NCI-H748 treated with DMSO at 0.1 percent for 48 hours (cell line): ENCODE measurements at places on chromosomes 1 and 21.

DNA sequence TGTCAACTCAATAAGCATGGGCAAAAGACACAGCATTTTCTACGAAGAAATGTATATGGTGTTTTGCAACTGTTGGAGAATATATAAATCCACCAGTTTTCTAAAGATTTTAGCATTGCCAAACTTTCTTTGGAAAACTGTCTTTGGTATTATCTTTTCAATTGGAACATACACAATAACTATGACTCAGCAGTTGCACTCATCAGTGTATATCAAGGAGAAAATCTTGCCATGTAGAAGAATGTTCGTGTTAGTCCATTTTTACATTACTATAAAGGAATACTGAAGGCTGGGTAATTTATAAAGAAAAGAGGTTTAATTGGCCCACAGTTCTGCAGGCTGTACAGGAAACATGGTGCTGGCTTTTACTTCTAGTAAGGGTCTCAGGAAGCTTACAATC, 41.1 kb downstream of the PRKAA2 start:
- no peak for DNase-seq

DNA sequence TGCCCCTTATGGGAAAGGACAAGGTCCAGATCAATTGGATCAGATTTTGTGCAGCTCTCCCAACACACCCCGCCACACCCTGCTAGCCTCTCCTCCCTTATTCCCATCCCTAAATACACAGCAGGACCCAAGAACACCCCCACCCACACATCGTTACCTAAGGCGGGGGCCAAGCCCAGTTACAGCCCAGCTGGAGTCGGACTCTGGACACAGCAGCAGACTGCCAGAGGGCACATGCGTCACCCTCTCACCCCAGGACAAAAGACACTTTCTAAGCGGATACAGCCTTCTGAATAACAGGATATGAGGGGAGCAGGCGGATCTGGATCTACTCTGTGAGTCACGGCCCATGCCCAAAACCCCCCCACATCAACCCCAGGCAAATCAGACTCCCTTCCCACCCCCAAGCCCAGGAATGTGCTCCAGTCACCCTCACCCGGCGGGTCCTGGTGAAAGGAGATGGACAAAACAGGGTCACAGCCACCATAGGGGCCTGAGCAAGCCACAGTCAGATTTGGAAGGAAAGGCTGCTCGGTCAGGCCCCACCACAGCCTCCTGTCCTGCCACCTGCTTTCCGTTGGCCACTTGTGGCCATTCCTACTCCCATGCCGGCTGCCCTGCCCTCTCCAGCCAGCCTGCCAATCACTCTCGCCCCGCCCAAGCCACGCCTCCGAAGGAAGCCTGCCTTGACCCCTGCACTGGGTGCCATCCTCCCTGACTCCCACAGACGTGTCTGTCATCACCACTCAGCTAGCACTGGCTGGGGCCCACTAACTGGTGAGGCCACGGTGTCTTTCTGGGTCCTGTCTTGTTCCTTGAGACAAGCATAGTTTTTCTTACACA, 4.0 kb downstream of the S100A16 start:
- DNase-seq, result no peak

DNA sequence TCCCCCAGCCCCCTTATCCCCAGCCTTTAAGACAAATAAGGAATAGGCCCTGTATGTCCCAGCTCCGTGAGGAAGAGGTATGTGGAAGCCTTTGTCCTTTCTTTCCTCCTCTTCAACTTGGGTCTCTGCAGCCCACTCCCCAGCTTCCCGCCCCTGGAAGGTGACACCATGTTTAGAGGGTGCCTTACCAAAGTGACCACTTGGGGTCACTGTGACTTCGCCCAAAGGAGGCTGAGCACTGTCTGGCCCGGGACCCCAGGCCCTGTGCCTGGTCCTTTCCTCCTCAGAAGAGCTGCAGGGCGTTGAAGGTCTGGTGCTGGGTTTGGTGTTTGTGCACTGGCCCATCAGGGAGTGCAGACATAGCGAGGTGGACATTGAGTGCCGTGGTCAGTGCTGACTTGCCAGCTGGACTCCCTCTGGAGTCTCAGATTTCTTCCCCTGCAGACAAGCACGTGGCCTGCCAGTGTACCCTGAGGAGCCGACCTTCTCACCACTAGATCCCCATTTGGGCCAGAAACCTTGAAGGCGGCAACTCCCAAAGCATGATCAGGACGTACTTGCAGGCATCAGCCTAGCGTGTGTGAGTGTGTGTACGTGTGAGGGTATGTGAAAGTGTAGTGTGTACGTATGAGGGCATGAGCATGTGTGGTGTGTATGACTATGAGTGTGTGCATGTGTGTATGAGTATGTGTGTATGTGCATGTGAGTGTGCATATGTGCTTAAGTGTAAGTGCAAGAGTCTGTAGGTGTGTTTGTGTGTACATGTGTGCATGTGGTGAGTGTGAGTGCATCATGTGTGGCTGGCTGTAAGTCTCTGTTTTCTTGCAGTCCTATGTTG, 181.4 kb upstream of the KIAA0040 start:
- DNase-seq, result no peak

- DNase-seq, result no peak
These were observed 16.2 kb upstream of the MNDA start for GRCh38 chr1:158814970-158815369.

GRCh38 chr1:79524126-79524525, 517.6 kb upstream of the ADGRL4 start:
- no peak for DNase-seq

- no peak for DNase-seq
These were observed 32.0 kb upstream of the BATF3 start for GRCh38 chr1:212731630-212732029.

GRCh38 chr1:62271948-62272728, 47.1 kb downstream of the KANK4 start:
- no peak for DNase-seq

DNA sequence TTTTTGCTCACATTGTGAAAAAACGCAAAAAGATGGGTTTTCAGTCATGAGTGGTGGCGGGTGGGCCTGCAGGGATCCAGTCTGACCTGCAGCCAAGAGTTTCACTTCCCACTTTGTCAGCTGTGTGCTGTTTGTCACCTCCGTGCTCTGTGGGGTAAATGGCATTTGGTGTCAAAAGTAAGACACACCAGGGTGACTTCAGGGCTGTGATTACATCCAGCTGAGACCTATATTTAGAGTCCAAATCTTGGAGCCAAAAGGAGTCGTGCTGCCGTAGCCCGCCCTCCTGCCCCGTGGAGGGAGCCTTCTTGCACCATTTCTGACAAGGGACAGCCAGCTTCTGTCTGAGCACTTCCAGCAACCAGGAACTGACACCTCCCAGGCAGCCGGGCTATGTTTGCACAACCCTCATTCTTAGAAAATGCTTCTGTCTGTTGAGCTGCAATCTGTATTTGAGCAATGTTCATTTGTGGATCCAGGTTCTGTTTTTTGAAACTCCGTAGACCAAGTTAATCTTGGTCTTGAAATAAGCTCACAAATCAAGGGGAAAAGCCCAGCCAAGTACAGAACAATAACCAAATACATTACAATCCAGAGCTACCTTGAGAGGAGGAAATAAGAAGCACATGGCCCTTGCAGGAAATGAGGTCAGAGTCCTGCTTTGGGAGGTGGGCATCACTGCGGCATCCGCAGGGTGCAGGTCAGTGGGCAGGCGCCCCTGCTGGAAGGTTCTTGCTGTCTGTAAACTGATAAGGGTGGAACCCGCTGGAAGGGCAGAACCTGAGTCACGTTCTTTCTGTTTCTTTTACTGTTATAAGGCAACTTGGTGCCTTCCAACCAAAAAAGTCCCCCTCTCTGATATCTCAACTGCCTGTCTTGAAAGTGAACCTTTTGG, 14.4 kb downstream of the ABCG1 start:
- no peak for DNase-seq

DNA sequence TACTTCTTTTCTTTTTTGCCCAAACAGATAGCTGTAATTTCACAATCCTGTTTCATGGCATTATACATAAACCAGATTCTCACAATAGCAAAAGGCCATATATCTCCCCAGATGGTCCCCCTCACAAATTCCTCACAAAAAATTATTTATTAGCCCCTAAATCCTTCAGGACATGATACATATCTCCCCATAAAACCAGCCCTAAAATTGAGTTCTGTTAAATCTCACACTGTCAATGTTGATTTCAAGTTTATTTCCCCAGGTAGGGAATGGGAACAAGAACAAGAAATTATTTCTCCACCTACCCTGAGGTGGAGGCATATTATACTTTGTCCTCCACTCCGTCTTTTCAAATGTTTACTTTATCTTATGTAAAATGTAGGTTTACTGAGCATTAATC, 163.4 kb upstream of the CHRM3 start:
- DNase-seq, result no peak

DNA sequence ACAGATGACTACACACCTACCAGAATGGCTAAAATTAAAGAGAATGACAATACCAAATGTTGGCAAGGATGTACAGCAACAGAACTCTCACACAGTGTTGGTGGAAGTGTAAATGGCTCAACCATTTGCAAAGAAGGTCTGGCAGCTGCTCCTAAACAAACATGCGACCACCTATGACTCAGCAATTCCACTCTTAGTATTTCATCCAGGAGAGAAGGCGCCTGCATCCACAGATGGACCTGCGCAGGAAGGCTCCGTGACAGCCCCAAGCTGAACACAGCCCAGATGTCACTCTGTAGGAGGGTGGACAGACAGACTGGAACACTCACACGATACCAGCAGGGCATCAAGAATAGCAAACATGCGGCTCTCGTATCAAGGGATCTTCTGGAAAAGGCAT, 6.7 kb downstream of the PTTG1IP start:
- DNase-seq, result no peak

- no peak for DNase-seq
These were observed at the start of gene SYNC for GRCh38 chr1:32702599-32703478. Gene SYNC (minus strand): TSS chr1:32702770. CDS start chr1:32702660, 110 bp downstream.

DNA sequence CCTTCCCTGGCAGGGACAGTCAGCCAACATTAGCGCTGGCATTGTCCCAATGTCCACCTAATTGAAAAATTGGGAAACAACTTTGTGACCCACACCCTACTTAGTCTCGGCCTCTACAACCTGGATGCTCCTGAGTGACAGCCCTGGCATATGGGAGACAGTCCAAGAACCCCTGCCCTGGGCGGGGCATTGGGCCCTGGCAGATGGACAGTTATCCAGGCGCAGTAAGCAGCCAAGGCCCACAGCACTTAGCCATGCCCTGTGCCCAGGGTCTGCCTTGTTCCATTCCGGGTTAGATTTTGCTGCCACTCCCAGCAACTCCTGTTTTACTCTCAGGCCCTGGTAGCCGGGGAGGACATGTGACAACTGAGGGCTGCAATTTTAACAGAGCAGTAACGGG, 50.3 kb downstream of the NFASC start:
- no peak for DNase-seq

DNA sequence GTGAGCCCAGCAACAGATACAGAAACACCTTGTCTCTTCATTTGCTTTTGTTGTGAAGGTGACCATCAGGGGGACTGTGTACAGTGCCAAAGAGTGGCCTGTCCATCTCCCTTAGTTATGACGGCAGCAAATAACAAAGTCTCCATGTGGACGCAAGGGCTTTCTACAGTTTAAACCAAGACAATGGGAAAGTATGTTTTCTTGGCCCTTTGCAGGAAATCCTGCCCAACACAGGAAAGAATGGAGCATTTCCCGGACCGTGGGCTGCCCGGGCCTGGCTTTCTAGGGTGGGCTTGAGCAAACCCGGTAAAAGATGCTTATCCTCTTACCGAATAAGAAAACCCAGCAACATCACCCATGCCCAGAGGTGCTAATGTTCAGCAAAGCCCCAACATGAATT, 87.3 kb downstream of the ZBTB18 start:
- no peak for DNase-seq

GRCh38 chr1:160167580-160167979, 16.2 kb downstream of the ATP1A4 start:
- DNase-seq, result no peak

GRCh38 chr1:77310924-77311323, 29.1 kb downstream of the AK5 start:
- DNase-seq, result no peak

- no peak for DNase-seq
These were observed 204.4 kb upstream of the TNR start for GRCh38 chr1:175947771-175948170.
